Thyroid gland (tissue), 4 donors: ENCODE measurements at places on chromosomes 12 and 14. TPM values are rescaled to one million over a fixed set of nuclear protein-coding genes. Genes with fewer than 3 reads are reported as not detected.

The ACVRL1 gene
- total RNA-seq: 63.7 TPM

The SLC5A8 gene
- 114 TPM for total RNA-seq

DNA sequence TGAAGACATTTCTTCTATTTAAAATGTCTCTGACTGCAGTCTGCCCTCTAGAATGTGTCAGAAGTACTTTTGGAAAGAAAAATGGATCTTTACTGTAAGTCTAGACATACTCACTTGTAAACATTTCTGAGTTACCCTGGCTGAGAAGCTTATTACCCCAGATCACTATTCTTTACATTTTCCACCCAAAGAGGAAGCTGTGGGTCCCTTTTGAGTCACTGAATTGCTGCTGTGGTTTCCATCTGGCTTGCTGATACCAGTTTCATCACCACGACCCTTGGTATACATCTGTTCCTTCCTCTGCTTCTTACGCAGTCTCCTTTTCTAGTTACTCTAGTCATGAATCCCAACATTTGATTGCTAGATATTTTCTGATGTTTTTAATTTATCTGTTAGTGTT is 20.2 kb upstream of the CLEC4D start:
- no peak overlapping the region for H3K27ac ChIP-seq
- no peak for DNase-seq
- H3K27me3 ChIP-seq: no peaks in the 10 kb centered on the region
- no peaks in the 10 kb centered on the region for H3K36me3 ChIP-seq

- no peaks in the 10 kb centered on the region for H3K36me3 ChIP-seq
- H3K4me1 ChIP-seq: peaks cover 41% of the 10 kb centered on the region
- H3K4me3 ChIP-seq: no peak overlapping the region
- H3K27ac ChIP-seq: peak overlapping the region; percentile 82
- H3K27me3 ChIP-seq: no peaks in the 10 kb centered on the region
These were observed 17.9 kb downstream of the PXN start for GRCh38 chr12:120247621-120248030.

DNA sequence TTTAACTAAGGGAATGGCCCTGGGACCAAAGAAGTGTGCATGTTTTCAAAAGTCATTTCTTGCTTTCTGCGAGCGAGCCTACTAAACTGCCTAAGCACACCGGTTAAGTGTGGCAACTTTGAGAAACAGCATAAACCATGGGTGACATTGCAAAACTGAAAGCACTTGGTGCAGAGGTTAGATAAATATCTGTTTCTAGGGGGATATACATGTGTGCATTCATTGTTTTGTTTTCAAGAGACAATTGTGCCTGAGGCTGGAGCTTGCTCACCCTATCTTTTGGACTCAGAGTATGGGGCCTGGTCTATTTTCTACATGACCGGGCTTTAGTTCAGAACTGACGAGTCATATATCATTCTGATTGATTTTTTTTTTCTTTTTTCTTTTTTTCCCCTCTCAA is 923.4 kb downstream of the NRXN3 start:
- no peak overlapping the region for H3K27ac ChIP-seq
- H3K27me3 ChIP-seq: no peaks in the 10 kb centered on the region
- no peaks in the 10 kb centered on the region for H3K4me1 ChIP-seq
- H3K36me3 ChIP-seq: no peaks in the 10 kb centered on the region
- no peak overlapping the region for H3K4me3 ChIP-seq

- DNase-seq: no peak
- H3K4me1 ChIP-seq: no peaks in the 10 kb centered on the region
- H3K4me3 ChIP-seq: no peak overlapping the region
- no peaks in the 10 kb centered on the region for H3K36me3 ChIP-seq
- no peak overlapping the region for H3K27ac ChIP-seq
- no peaks in the 10 kb centered on the region for H3K27me3 ChIP-seq
These were observed 30.8 kb upstream of the IFNG start for GRCh38 chr12:68190301-68190700.
